ENCODE measurements at places on chromosomes 7 and 10. TPM values are rescaled to one million over a fixed set of nuclear protein-coding genes. Genes with fewer than 3 reads are reported as not detected.

ABCA13 gene
- total RNA-seq: 0.14 TPM

ZNF12 gene
- total RNA-seq: 24.1 TPM

MYOF gene
- total RNA-seq: 33.6 TPM

KCNMA1 gene
- 332 TPM for total RNA-seq

SVOPL gene
- not detected for total RNA-seq

SPACDR gene
- not detected for total RNA-seq

ARHGEF5 gene
- total RNA-seq: 4.9 TPM

SCIN gene
- 0.95 TPM for total RNA-seq

LIPF gene
- 0.36 TPM for total RNA-seq

GRCh38 chr10:101065481-101066145 is 3.8 kb downstream of the KAZALD1 start:
- H3K27ac ChIP-seq: peak overlapping the region; percentile 41
- H3K27me3 ChIP-seq: peaks cover 17% of the 10 kb centered on the region
- peaks cover 46% of the 10 kb centered on the region for H3K4me1 ChIP-seq
- DNase-seq: no peak
- H3K36me3 ChIP-seq: no peaks in the 10 kb centered on the region
- H3K4me3 ChIP-seq: no peak overlapping the region

- no peaks in the 10 kb centered on the region for H3K27me3 ChIP-seq
- H3K4me3 ChIP-seq: no peak overlapping the region
- H3K36me3 ChIP-seq: no peaks in the 10 kb centered on the region
- H3K4me1 ChIP-seq: no peaks in the 10 kb centered on the region
- no peak for DNase-seq
- no peak overlapping the region for H3K27ac ChIP-seq
Measured at GRCh38 chr7:10662491-10662890, 311.2 kb upstream of the PHF14 start.

DNA sequence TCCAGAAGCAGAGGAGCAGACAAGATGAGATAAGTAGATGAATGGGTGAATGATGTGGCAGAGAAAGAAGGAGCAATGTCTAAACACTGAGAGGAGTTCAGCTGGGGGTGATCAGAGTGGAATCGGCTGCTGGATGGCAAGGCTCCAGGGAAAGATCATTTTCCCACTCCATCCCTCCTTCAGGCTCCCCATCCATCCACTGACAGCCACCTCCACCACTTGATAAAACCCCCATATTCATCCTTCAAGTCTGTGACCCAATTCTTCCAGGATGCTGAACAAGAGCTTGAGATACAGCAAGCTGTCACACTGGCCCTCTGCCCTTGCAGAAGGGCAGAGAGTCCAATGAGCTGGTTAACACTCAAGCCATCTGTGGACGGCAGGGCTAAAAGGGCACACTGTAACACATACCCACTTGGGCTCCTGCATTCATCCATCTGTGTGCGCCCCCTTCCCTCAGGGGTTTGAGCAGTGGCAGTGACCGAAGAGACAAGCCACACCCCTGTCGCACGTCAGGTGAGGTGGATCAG is 30.8 kb upstream of the CACNB2 start:
- no peak for DNase-seq
- no peak overlapping the region for H3K4me3 ChIP-seq
- H3K36me3 ChIP-seq: no peaks in the 10 kb centered on the region
- H3K27me3 ChIP-seq: no peaks in the 10 kb centered on the region
- H3K4me1 ChIP-seq: no peaks in the 10 kb centered on the region
- H3K27ac ChIP-seq: no peak overlapping the region

DNA sequence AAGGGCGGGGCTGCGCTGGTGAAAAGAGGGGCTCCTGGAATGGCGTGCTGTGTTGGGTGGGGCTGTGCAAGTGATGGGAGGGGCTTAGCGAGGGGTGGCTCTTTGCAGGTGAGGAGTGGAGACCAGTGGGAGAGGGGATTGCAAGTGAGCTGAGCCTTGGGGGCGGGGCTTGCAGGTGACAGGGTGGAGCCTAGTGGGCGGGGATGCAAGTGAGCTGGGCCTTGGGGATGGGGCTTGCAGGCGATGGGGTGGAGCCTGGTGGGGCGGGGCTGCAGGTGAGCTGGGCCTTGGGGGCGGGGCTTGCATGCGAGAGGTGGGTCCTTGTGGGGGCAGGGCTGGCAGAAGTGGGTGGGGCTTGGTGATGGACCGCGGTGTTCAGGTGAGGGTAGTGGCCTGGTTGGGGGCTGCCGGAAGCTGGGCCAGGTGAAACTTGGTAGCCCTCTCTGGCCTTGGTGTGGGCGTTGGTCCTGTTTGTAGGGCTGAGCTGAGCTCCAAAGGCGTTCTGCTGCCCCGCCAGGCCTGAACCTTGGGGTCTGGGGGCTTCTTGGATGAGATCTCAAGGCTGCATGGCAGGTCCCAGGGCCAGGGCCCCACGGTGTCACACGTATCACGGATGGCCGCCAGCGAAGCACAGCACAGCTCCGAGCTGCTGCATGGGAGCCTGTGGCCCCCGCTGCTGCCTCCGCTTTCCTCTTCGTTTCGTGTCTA is 743 bp upstream of the PITRM1 start:
- no peaks in the 10 kb centered on the region for H3K27me3 ChIP-seq
- H3K27ac ChIP-seq: peak overlapping the region; percentile 55
- no peaks in the 10 kb centered on the region for H3K36me3 ChIP-seq
- H3K4me3 ChIP-seq: peak overlapping the region; percentile 71

- peaks cover 54% of the 10 kb centered on the region for H3K4me1 ChIP-seq
- no peaks in the 10 kb centered on the region for H3K27me3 ChIP-seq
- no peak for DNase-seq
- no peak overlapping the region for H3K4me3 ChIP-seq
Measured at GRCh38 chr10:119246862-119247549, 39.6 kb downstream of the GRK5 start.
